Occipital lobe (tissue), 3 donors: ENCODE measurements at places on chromosomes 1 and 21. TPM values are rescaled to one million over a fixed set of nuclear protein-coding genes. Genes with fewer than 3 reads are reported as not detected.

RUNX3 gene
- total RNA-seq, result 0.16 TPM

LCE1A gene
- not detected for total RNA-seq

CYYR1 gene
- 2.3 TPM for total RNA-seq

NPR1 gene
- 0.16 TPM for total RNA-seq

MMEL1 gene
- total RNA-seq, result 3.7 TPM

KCNJ15 gene
- under 0.01 TPM for total RNA-seq

ARMH1 gene
- 2.8 TPM for total RNA-seq

BROX gene
- 66.9 TPM for total RNA-seq

RNF186 gene
- total RNA-seq, result not detected

SESN2 gene
- total RNA-seq, result 5.1 TPM

ACTN2 gene
- total RNA-seq, result 59.1 TPM

ADGRL2 gene
- total RNA-seq, result 130 TPM

LCE6A gene
- total RNA-seq, result not detected

TP73 gene
- 0.16 TPM for total RNA-seq

F5 gene
- under 0.01 TPM for total RNA-seq

OR10J1 gene
- not detected for total RNA-seq

TDRKH gene
- total RNA-seq, result 17.6 TPM

NVL gene
- total RNA-seq, result 36.0 TPM

NBPF20 gene
- 4.8 TPM for total RNA-seq

CD34 gene
- 1.6 TPM for total RNA-seq

OLFML2B gene
- total RNA-seq, result 0.94 TPM

FAM177B gene
- total RNA-seq, result not detected
